ENCODE measurements at places on chromosomes 16 and 17.

DNA sequence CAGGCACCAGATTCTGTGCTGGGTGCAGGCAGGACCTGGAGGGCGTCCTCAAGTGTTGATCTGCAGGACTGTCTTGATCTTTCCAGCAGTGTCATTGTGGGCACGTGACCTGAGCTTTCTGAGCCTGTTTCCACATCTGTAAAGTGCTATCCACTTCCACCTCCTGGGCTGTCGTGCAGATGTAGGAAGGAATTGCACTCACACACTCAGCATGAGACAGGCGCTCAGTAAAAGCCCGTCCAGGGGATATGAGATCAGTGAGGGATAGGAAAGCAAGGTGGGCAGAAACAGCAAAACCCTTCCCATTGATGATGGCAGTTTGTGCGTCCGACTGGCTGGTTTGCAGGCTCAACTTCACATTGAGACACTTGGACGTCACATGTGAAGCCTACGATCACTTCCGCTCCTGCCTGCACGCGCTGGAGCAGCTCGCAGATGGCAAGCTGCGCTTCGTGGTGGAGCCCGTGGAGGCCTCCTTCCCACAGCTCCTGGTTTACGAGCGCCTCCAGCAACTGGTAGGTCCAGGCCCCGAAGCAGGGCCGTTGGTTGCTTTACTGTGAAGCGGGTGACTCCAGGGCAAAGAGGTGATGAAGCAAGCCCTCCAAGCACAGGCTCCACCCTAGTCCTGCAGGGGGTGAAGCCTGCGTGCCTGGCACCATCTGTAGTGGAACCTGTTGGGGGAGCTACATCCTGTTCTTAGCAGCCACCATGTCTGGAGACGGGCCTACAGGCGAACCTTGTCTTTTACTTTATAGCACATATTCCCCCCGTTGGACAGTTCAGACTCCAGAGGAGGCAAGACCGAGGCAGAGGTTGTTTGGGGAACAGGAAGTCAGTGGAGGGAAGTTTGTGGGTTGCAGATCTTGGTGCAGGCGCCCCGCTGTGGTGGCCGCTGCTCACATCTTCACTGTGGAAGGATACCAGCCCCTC, 23.0 kb downstream of the METTL22 start:
- peak; percentile 43 for DNase-seq

GRCh38 chr17:27782791-27783206, 17.5 kb downstream of the NOS2 start:
- no peak for DNase-seq

DNA sequence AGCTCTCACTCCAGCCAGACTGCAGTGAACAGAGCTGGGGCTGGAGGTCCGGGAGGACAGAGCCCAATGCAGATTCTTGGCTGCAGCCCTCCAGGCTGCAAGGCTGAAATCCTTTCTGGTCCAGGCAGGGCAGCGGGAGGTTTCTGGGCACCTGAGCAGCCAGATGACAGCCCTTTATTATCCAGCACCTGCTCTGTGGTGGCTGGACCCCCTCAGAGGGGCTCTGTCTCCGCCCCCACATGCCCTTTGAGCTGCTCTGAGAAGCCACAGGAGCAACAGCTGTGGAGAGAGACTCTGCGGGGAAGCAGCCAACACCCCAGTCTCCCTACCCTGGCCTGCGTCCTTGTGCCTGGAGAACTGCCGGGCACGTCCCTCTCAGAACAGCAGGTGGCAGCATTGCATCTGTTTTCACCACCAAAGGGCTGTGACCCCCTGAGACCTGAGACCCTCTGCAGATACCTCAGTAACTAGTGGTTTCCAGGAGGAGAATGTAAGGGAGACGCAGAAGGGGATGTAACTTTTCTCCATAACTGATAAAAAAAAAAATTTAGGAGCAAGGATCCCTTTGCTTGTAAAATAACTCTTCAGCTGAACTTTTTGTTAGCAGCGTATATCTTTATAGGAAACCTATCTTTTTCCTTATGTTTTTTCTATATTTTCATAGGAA, 3.7 kb upstream of the CNP start:
- DNase-seq: peak; percentile 84

DNA sequence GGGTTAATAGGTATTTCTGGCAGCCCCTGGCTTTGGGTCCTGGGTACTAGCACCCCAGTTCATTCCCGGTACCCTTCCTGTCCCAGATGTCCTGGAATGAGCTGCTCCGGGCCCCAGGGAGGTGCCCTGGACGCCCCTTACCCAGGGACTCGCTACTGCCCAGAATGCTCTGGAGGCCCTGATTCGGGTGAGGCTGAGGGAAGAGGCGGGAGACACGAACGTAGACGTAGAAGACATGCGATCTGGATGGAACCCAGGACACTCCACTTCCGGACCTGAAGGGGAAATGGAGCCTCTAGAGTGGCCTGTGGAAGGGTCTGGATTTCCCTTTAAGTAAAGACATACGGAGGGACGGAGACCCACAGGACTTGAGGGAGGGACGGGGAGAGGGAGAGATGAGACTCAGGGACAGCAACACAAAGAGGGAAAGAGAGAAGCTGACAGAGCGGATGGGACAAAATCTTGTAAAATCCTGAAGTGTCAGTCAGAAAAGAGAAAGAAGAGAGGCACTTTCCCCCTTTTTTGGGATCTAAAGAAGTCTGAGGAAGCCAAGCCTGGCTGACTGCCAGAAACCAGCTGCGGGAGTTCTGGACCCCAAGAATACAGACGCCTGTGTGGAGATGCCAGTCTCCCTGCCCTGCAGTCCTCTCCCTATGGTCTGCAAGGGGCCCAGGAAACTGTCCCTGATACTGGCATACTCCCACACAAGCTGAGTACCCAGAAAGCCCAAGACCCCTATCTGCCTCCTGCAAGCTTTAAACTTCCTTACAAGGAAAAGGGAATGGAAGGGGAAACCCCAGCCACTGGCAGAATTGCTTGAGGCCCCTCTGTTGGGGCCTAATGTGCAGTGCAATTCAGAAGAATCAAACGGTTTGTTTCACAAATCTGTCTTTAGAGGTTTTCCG, 1.0 kb upstream of the HOXB13 start:
- no peak for DNase-seq

DNA sequence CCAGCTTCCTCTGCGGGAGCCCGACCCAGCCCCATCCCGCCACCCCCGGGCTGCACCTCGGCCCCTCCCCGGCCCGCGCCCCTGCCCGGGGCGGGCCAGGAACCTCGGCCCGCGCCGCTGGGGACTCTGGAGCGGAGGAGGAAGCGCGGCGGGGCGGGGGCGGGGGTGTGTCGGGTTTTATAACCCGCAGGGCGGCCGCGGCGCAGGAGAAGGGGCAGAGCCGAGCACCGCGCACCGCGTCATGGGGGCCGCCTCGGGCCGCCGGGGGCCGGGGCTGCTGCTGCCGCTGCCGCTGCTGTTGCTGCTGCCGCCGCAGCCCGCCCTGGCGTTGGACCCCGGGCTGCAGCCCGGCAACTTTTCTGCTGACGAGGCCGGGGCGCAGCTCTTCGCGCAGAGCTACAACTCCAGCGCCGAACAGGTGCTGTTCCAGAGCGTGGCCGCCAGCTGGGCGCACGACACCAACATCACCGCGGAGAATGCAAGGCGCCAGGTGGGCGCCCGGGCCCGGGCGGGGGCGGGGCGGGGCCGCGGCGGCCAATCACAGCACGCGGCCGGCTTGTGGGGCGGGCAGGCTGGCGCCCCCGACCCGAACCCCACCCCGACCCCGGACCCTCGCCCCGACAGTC, at the start of gene ACE:
Gene ACE (plus strand): TSS at position 208 of the 626 bp plus-strand sequence. CDS start 34 bp downstream, at position 242.
- DNase-seq: peak; percentile 68

DNA sequence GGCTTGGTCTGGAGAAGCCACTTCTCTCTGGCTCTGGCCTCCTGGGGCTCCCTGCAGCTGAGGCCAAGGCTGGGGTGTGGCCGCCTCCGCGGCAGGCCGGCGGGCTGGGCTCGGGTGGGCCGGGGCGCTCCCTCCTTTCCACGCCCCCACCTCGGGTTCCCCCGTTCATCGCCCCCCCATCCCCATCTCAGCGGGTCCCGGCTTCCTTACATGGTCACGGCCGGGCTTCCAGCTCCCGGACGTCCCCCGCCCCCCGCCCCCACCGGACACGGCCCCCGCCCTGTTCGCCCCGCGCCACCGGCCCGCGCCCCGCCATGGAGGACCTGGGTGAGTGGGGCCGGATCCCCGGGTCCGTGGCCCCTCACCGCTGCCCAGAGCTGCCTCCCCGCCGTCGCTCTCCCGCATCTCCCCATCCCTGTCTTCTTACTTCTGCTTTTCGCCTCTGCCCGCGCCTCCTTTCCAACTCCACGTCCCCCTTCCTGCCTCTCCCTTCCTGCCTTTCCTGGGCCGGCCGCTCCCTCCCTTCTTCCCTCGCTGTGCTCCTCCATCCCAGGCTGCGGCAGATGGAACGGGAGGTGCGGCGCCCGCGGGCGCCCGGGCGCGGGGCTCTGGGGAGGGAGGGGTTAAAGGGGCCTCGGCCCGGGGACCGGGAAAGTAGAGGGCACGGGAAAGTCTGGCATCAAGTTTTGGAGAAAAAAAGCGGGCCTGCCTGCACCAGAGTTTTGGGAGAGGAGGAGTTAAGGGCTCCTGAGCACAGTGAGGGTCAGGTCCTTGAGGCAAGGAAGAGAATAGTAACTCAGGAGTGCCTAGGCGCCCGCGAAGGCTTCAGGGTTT, at the start of gene TGFB1I1:
Gene TGFB1I1 (plus strand): TSS at position 278 of the 834 bp plus-strand sequence. CDS start 37 bp downstream, at position 315.
- peak; percentile 24 for DNase-seq

DNA sequence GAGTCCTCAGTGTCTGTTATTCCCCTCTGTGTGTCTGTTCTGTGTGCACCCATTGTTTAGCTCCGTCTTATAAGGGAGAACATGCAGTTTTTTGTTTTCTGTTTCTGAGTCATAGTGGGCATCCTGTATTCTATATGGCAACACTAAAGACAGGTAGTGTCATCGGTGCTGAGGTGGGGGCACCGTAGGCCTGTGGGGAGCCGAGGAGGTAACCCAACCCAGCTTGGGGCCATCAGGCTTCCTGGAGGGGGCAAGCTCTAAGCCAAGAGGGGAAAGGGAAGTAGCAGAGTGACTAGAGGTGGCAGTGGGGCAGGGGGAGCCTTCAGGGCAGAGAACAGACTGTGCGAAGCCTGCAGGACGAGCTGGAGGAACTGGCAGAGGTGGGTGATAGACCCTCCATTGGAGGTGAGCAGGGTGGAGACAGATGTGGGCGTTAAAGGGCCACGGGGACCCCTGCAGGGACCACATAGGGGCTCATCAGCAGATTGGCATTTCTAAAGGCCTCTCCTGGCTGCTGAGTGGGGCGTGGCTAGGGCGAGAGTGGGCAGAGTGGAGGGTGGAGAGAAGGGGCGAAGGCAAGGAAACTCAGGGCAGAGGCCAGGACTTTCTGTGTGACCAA, 36.5 kb downstream of the CPNE2 start:
- peak; percentile 66 for DNase-seq

DNA sequence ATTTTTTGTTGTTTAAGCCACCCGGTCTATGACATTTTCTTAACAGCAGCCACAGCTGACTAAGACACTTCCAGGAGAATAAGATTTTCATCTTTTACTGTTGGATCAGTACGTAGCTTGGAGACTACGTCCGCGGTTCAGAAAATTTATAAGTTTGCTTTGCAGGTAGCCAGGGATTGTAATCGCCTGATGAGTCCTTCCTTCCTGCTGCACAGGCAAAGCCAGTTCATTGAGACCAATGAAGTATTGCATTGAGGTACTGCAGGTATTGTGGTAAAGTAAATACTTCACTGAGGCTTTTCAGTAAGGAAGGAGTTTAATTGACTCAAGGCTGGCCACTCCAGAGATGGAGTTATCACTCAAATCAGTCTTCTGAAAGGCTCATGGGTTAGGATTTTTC, 269.4 kb upstream of the ELAC2 start:
- no peak for DNase-seq

All from activated naive CD4-positive, alpha-beta T cell treated with anti-CD3 and anti-CD28 coated beads, Interleukin-2, amount 10 ng/mL, durations not matched to agents 7 days and 5 days (primary cell).